ENCODE measurements at places on chromosomes 1 and 21.

DNA sequence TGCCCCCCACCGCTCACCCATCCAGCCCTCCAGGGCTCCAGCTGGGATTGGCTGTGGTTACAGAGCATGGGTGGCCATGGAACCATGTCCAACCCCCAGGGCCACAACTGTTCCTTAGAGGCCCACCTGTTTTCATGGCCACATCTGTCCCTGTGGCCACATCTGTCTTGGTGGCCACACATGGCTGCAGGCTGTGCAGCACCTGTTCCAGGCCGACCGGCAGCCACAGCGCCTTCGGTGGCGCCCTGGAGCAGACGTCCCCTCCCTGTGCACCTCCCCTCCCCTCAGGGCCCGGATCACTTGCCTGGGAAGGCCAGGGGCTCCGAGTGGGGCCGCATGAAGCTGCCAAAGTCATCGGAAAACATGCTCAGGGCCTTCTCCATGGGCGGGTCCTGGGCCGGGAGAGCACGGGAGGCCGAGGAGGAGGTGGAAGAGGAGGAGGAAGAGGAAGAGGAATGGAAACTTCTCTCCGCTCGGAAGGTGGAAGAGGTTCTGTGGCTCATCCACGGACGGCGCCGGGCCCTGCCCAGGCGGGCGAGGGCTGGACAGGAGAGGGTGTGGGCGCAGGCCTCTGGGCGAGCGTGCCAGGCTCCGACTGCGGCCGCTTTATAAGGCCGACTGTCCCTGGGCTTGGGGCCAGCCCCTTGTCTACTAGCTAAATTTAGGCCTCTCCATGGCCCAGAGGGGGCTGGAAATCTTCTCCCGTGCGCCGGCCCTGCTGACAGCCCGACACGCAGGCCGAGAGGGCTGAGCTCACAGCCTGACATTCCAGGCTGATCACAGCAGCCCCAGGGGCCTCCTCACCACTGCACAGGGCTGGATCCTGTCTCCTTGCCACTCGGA, at the start of gene HSPB7:
HSPB7 (minus strand) TSS at position 583 of the 843 bp plus-strand sequence; CDS start at position 503, 80 bp downstream.
- peak; percentile 21 for DNase-seq

GRCh38 chr1:155871390-155871789, 12.0 kb downstream of the SYT11 start:
- DNase-seq, result no peak

DNA sequence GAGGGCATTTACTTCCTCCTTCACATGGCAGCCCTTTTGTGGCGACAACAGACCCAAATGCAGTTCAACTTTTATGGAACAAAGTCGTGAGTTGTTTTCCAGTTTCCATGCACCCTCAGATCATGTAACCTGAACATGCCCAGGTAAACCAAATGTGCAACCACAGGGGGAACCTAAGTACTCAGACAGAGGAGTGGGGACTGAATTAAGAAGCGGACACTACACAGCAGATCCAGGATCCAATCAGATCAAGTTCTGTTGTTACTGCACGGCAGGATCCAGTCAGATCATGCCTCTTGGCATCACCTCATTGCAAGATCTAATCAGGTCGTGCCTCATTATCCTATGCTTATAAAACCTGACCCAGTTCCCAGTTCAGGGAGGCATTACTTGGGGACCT, 115.7 kb downstream of the MATN1 start:
- no peak for DNase-seq

DNA sequence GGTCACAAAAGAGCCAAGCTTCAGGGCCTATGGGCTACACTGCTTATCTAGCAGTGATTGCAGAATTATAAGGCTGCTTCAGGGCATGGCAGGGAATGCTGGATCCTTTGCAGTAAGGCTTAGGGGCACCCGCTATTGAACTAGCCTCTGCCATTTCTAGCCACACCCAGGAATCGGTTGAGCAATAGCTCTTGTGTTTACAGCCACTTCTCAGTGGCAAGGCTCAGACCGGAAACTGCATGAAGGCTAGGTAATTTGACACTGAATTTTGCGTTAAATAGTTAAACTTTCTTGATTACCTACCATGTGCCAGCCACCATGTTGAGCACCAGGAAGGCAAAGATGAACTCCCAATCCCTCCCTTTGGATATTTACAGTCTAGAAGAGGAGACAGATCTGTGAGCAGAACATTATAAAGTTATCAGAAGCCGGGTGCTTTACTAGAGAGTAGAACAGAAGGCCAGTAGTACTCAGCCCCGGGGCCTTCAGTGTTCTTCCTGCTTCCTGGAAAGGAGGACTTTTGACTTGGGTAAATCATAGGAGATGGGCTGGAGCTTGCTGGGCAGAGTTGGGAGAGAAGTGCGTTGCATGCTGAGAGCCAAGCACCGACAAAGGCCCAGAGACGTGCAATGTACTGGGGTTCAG, 98.6 kb upstream of the LPGAT1 start:
- DNase-seq, result no peak

DNA sequence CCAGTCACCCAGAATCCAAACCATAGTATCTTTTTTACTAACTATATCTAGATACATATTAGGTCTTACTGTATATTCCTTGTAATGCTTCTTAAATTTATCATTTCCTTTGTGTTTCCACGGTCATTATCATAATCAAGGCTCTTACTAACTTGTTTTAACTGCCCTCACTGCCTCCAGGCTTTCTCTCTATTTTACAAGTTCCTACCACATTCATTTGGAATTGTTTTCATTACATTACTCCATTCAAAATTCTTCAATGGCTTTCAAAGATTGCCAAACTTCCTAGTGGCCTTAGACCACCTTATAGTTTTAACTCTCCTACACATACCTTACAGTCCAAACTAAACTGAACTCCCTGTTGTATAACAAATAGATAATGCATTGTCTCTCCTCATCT, 6.3 kb downstream of the HFM1 start:
- DNase-seq, result no peak
